Left hindlimb (tissue), 1 donor: ENCODE measurements at places on chromosomes 16 and 17.

- peak; percentile 96 for DNase-seq
These were observed 16.5 kb upstream of the TMEM92 start for GRCh38 chr17:50257676-50258224.

DNA sequence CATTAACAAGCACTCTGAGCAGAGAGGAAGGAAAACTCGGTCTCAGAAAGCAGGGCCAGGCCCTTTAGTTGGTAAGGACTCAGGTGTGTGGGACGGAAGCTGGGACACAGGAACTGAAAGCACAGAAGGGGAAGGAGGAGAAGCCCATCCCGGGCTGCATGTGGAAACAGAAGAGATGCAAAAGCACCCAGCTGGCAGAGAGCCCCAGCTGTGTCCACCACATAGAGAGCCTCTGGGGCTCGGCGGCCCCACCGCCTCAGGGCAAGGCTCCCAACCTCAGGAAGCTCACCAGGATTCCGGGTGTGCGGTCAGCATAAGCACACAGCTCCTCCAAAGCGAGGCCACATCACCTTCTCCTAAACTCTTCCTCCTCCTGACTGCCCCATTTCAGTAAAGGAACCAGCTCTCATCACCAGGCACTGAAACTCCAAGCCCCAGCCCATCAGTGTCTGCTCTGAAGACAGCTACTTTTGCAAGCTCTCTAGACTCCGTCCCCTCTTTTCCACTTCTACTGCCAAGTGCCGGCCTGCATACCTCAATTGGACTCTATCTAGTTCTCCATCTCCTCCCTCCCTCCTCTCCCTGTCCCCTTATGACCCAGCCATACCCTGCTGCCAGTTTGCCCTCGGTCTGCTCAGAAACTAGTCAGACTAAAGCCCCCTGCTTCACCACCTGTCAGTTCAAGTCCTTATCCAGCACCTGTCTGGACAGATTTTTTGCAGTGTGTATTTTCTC is 6.0 kb downstream of the ST3GAL2 start:
- no peak for DNase-seq

- DNase-seq, result no peak
These were observed 479.1 kb downstream of the SLC39A11 start for GRCh38 chr17:72613396-72613795.

DNA sequence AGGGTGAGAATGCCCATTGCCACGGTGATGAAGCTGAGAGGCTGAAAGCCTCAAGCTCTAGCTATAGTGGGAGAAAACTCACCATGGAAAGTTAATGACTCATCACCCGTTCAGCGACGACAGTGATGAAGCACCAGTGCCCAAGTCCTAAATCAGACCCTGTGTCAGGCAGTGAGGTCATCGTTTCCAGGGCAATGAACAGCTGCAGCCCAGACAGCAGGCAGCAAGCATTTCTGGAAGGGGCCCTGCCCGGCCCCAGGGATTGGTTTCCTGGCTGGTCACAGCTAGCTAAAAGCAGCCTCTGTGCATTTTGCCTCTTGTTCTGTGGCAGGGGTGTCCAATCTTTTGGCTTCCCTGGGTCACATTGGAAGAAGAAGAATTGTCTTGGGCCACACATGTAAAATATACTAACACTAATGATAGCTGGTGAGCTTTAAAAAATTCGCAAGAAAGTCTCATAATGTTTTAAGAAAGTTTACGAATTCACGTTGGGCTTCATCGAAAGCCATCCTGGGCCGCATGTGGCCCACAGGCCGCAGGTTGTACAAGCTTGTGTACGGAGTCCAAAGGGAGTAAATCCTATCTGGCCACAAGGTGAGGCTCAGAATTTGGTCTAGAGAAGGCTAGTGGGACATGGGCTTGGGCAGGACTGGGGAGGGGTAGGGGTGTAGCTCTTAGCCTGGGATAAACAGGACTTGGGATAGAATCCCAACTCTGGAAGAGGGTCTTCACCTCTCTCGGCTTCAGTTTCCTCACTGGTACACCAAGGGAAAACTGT is 40.6 kb downstream of the MIS12 start:
- DNase-seq, result peak; percentile 90

DNA sequence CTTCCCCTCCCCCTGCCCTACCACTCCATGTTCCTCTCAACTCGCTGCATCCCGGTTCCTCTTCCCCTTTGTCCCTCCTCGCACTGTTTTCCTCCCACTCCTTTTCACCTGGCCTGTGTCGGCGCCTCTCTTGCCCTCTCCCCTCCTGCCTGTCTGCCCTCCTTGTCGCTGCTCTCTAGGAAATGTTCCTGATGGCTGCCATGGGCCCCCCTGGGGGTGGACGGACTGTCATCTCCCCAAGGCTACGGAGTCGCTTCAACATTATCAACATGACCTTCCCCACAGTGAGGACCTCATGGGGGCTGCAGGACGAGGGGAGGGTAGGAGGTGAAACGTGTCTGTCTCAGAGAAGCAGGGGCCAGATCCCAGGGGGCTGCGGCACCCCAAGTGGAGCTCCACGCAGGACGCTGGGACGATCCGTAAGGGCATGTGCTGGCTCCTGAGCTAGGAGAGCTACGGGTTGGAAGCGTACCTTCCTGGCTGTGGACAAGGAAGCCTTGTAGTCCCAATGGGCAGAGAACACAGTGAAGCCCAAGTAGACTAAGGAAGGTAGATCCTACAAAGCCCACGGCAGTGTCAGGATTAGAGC is 39.8 kb upstream of the KDM6B start:
- no peak for DNase-seq

GRCh38 chr17:50508573-50509460 is 578 bp downstream of the MYCBPAP start:
- DNase-seq, result no peak

DNA sequence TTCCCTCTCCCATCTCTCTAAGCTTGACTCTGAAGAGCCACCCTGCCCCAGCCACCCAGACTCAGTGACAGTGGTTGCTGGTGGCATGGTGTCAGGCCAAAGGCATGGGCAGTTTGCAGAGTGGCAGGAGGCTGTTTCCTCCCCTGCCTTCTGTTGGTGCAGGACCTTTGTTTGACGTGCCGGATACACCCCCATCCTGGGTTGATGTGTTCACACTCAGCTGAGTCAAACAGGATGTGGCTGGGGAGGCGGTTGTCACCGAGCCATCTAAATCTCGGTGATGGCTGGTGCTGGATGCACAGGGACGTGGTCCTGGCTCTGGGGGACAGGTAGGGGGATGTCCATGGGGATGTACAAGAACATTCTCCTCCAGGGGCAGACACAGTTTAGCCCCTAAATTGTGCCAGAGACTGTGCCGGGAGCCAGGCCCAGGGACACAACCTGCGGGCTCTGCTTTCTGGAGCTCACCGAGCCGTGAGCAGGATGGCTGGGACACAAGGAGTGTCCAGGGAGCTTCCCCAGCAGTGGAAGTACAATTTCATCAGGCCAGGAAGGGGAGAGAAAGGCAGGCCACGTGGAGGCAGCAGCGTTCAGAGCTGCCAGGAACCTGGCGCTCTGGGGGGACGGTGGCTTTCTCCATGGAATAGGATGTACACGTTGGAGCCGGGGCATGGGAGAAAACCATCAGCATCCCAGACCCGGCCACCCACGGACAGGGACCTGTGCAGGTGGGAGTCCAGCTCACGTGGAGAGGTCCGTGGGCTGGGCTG is 264.2 kb downstream of the SEC14L1 start:
- no peak for DNase-seq

DNA sequence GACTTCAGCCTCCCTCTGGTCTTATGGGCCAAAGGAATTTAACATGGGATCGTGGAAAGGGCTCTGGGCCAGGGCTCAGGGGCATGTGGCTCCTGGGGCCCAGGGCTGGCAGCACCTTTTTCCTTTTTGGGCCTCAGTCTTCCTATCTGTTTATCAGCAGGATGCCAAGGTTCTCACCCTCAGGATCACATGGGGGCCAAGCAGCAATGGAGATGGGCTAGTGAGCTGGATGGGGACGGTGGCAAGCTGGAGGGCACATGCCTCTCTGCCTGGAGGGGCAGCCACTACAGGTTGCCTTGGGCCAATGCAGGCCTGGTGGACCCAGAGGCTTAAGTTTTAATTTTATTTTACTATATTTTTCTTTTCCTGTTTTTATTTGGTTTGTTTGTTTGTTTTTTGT is 95.4 kb downstream of the CYLD start:
- DNase-seq, result no peak

GRCh38 chr16:72029567-72030271 is 21.2 kb downstream of the DHODH start:
- no peak for DNase-seq

DNA sequence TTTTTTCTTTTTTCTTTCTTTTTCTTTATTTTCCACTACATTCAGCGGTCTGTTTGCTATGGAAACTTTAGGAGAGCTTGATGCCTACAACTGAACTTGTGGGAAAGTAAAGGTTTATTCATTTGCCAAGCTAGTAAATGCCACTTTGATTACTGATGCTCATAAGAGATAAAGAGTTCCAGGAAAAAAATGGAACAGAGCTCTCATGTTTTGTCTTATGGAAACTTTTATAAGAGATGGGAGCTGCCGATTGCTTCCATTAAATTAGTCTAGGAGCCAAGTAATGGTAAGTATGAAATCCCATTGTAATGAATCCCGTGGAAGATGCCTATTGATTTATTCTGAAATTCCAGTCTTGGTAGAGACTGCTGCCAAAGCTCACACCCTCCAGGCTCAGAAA is 7.1 kb downstream of the ANKFN1 start:
- no peak for DNase-seq

GRCh38 chr16:5196204-5196603 is 98.6 kb upstream of the EEF2KMT start:
- no peak for DNase-seq

- no peak for DNase-seq
These were observed 28.7 kb upstream of the GAS7 start for GRCh38 chr17:10226930-10227695.

- no peak for DNase-seq
These were observed 555 bp upstream of the NCBP3 start for GRCh38 chr17:3846437-3847164.

GRCh38 chr17:27378482-27379175 is 77.6 kb upstream of the KSR1 start:
- no peak for DNase-seq

GRCh38 chr16:49730772-49731171 is 125.1 kb downstream of the ZNF423 start:
- no peak for DNase-seq

DNA sequence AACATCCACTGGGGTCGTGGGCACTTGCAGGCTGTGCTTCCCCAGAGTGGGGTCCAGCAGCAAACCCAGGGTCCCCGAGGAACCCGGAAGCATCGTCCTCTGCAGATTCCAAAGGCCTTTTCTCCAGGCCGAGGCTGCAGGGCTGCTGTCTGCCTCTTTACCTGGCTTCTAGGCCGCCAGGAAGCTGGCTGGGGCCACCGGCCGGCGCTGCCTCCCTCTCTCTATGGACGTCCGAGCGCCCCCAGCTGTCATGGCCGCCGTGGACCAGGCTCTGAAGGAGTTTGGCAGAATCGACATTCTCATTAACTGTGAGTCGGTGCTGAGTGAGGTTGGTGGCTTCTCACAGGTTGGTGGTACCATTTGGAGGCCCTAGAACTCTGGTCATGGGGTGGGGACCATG is 5.6 kb downstream of the DECR2 start:
- DNase-seq, result no peak

GRCh38 chr17:1147664-1148063 is 32.1 kb downstream of the ABR start:
- DNase-seq, result no peak

- no peak for DNase-seq
These were observed 1.4 kb downstream of the CHAD start for GRCh38 chr17:50467114-50467854.

DNA sequence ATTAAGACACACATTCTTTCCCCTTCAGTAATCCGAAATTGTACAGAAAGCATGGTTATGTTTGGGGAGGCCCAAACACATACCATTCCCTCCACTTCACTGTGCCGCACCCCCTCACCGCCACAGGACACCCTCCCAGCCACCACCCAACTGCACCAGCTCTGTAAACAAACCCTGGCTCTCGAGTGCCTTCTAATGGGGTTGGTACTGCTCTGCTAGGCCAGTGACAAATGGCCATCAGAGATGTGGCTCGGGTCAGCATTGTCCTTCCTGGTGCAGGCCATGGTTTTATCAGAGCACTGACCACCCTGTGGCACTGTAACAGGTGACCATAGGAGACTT is 24.0 kb upstream of the SREBF1 start:
- no peak for DNase-seq

DNA sequence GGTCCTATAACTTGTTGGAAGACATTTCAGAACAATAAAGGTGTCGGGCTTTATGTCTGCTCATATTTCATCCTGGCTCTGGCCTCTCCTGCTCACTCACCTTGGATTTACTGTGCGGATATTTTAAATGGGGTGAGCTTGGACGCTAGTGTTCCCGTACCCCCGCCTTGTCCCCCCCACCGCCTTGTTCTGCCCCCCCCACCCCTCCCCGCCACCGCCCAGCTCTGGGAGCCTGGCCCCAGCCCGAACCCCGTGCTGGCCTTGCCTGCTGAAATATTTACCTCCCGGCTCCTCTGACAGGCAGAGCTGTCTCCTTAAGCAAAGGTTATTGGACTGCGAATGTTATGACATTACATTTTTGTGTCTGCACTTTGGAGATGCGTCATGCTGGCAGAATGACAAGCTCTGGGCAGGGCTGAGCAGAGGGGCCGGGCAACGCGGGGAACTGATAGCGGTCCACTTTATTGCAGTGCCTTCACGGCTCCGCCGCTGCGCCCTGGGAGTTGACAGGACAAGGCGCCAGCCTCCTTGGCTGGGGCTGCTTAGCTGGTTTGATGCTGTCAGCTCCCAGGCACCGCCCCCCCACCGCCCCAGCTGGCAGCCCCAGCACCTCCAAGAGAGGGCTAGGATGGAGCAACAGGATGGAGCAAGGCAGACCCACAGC is 222.5 kb upstream of the GSE1 start:
- no peak for DNase-seq

GRCh38 chr16:69286941-69287713 is 24.0 kb upstream of the VPS4A start:
- no peak for DNase-seq

- DNase-seq, result no peak
These were observed 64.8 kb upstream of the MRC2 start for GRCh38 chr17:62562656-62563055.

- DNase-seq, result no peak
These were observed 27.3 kb upstream of the ITGA2B start for GRCh38 chr17:44416558-44417289.

DNA sequence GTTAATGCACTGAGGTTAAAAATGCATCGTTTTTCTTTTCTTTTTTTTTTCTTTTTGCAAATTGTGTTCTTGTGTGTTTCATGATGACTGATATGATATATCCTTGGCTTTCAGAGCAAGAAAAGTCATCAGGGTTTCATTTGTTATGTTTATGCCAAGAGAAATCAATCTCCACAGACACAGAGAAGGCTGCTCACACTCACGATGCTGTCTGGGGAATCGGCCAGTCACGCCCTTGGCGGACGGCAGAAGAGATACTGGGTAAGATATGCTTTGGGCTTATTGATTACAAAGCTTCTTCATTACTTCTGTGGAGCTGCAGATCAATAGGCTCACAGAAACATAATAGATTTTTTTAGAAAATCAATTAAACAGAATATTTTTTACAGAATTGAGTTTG is 42.2 kb upstream of the TNRC6C start:
- DNase-seq, result no peak

GRCh38 chr16:13919330-13919682 is 648 bp upstream of the ERCC4 start:
- no peak for DNase-seq

GRCh38 chr17:8122924-8123694 is 797 bp downstream of the HES7 start:
- peak; percentile 56 for DNase-seq

- no peak for DNase-seq
These were observed 254.3 kb upstream of the SALL1 start for GRCh38 chr16:51405361-51405760.
